Subcutaneous adipose tissue (tissue), 4 donors: ENCODE measurements at places on chromosomes 3 and 15. TPM values are rescaled to one million over a fixed set of nuclear protein-coding genes. Genes with fewer than 3 reads are reported as not detected.

The LRRC2 gene
- 7.7 TPM for total RNA-seq

The TEX55 gene
- total RNA-seq: 0.66 TPM

The DPH3 gene
- 68.5 TPM for total RNA-seq

The UNC13C gene
- not detected for total RNA-seq

The CHAC1 gene
- total RNA-seq: 1.2 TPM
